Kidney tubule cell (primary cell): ENCODE measurements at places on chromosomes 16 and 17.

- no peak for DNase-seq
Measured at GRCh38 chr16:75687361-75687760, 10.6 kb upstream of the CPHXL2 start.

DNA sequence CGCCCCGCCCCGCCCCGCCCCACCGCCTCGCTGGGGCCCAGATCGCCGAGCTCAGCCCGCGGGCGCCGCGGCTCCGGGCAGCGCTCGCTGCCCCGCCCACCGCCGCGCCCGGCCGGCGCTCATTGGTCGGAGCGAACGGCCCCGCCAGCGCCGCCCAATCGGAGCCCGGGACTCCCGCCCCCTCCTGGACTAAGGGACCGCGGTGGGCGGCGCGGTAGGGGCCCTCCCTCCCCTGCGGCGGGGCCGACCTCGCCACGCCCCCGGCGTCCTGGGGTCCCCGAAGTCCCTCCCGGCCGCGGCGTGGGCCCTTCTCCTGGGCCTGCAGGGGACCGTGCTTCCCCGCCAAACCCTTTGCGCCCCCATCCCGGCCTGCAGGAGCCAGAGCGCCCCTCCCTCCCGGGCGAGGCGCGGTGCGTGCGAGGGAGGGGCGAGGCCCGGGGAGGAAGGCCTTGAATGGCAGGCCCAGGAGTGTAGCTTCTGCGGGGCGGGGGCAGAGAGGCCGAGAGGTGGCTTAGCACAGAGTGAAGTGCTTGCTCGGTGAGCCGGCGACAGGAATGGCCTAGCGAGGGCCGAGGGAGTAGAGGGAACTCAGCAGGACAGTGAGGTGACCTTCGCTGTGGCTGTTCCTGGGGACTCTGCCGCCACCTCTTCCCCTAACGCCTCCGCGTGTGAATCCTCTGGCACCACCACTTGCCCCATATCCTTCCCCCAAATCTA lies at the start of gene CAMKK1:
Gene CAMKK1, minus strand, starts transcription at position 51 of the 717 bp plus-strand sequence. CDS start 7,366 bp downstream, outside the sequence.
- peak; percentile 88 for DNase-seq

- peak; percentile 31 for DNase-seq
Measured at GRCh38 chr17:6380915-6381438, 53.9 kb downstream of the AIPL1 start.

- no peak for DNase-seq
Measured at GRCh38 chr16:29993903-29994599, 1.4 kb downstream of the HIRIP3 start.

GRCh38 chr17:37062021-37062420 lies 113.3 kb downstream of the AATF start:
- no peak for DNase-seq

- peak; percentile 8 for DNase-seq
Measured at GRCh38 chr17:52156576-52157570, 1.6 kb downstream of the CA10 start.

DNA sequence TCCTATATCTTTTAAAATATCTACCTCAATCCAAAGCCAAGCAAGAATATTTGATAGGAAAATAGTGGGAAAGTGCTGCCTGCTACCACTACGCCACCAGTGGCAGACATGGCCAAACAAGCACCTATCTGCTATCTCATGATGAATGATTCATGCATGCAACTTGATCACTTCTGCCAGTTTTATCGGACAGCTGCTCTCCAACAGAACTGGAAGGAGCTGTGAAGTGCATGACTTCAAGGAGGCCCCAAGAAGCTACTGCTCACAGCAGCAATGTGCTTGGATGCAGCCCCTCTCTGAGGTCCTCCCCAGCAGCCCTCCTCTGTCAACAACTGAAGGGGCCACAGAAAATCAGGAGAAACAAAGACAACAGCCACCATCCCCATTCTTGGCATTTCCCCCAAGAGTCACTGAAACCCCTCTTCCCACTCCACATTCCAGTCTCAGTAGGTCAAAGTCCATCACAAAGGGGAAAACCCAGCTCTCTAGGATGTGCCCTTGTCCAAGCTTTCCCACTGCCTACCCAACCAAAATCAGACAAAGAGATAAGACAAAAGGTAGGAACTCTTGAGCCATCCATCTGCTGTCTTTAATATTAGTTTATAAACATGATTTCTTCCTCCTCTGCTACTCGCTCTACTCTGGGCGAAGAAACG lies 215.3 kb downstream of the C16orf78 start:
- peak; percentile 30 for DNase-seq

- DNase-seq = no peak
Measured at GRCh38 chr17:74525781-74526288, 5.4 kb downstream of the CD300LB start.

GRCh38 chr17:42913981-42914617 lies 13.5 kb downstream of the G6PC1 start:
- no peak for DNase-seq

- DNase-seq = peak; percentile 90
Measured at GRCh38 chr16:72291531-72291981, 119.6 kb upstream of the PMFBP1 start.

GRCh38 chr16:67790071-67790470 lies 16.3 kb downstream of the RANBP10 start:
- no peak for DNase-seq

- DNase-seq = no peak
Measured at GRCh38 chr17:81727324-81728031, 15.4 kb downstream of the SLC25A10 start.

DNA sequence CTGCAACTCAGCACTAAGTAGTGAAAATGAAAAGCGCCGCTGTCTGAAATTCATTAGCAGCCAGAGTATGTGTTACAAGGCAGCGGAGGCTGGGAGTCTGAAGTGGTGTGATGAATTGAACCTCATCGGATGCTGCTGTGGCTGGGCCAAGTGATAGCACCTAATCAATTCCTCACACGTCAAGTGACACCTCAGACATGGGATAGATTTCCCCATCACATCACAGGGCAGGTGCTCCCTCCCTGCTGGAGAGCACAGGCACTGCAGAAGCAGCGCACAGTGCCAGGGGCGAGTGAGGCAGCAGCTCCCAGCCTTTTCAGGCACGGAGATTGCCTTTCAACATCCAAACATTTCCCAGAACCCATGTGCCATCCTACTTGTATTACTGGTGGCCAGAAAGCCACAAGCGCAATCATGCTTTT lies 32.2 kb downstream of the DRC3 start:
- no peak for DNase-seq

DNA sequence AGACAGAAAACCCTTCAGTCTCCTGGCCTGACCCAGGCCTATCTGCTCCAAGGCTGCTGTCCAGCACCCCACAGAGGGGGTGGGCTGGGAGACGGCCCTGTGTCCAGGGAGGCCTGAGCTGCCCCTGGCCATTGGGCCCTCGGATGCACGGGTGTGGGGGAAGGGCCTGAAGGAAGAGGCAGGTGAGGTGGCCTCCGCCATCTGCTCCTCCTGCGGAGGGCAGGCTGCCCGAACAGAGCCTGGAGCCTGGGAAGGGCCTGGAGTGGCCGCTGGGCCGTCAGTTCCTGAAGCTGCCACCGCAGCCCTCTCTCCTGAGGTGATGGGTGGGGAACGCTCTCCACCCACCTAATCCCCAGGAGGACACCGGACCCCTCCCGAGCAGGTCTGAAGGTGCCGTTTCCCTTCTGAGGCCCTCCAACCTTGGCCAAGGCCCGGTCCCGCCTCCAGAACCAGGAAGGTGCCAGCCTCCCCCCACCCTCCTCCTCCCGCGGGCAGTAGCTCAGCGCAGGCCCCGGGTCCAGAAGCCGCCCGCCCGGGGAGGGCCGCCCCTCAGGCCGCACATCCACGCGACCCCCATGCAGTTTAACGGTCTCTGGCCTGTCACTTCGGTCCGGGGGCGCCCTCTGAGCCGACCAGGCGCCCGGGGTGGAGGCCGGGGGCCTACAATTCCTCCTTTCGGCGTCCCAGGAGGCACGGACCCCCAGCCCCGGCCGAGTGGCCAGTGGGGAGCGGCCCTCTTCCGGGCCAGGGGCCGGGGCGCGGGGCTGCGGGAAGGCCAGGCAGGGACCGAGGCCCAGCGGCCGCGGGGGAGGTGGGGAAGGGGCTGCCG lies 835 bp downstream of the FBXL16 start:
- DNase-seq = no peak

- DNase-seq = no peak
Measured at GRCh38 chr17:74853669-74854068, 6.0 kb downstream of the GRIN2C start.

DNA sequence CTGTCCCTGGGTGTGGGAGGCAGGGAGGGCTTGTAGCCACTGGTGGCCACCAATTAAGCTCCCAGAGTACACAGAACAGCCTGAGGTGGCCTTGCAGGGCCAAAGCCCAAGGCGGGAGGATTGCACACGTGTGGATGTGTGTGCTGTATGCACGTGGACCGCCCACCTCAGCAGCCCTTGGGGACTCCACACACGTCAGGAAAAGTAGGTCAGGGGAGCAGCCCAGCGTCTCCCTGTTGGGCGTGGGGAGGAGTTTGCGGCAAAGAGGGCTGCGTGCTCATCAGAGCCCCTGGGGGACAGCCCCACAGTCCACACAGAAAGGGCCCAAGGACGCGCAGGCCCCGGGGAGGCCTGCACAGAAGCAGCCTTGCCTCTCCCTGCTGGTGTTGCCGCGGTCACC lies 19.6 kb downstream of the SBK1 start:
- no peak for DNase-seq

GRCh38 chr17:75676461-75676860 lies 9.3 kb downstream of the SAP30BP start:
- DNase-seq = no peak

- DNase-seq = no peak
Measured at GRCh38 chr17:72233986-72234385, 113.2 kb downstream of the SOX9 start.

- DNase-seq = no peak
Measured at GRCh38 chr16:27646806-27647205, 96.9 kb downstream of the KATNIP start.
